D721Med (cell line): ENCODE measurements at places on chromosomes 2 and 18.

GRCh38 chr2:67322353-67323001 is 74.7 kb upstream of the ETAA1 start:
- DNase-seq = no peak

- no peak for DNase-seq
These were observed 285.6 kb downstream of the THSD7B start for GRCh38 chr2:137050949-137051348.

GRCh38 chr2:164671664-164672396 is 50.5 kb upstream of the GRB14 start:
- DNase-seq = no peak

- DNase-seq = no peak
These were observed 2.1 kb downstream of the RIT2 start for GRCh38 chr18:43113220-43113895.

DNA sequence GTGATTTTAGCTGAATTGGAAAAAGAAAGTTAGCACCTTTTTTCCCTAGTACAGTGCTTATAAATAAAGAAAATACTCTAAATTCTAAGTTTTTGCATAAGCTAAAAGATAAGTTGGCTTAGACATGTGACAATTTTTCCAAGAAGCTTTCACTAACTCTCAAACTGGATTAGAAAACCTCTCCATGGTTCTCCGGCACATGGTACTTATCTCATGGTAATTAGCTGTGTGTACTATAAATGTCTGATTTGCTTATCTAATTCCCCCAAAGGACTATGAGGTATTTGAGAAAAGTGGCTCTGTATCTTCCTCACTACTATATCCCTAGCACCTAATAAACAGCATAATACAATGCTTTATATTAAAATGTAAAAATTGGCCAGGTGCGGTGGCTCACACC is 71.1 kb downstream of the ROCK1 start:
- DNase-seq = no peak

- no peak for DNase-seq
These were observed 166.9 kb downstream of the VWC2L start for GRCh38 chr2:214577769-214578168.

- no peak for DNase-seq
These were observed 250.7 kb upstream of the TNP1 start for GRCh38 chr2:217110550-217110949.

DNA sequence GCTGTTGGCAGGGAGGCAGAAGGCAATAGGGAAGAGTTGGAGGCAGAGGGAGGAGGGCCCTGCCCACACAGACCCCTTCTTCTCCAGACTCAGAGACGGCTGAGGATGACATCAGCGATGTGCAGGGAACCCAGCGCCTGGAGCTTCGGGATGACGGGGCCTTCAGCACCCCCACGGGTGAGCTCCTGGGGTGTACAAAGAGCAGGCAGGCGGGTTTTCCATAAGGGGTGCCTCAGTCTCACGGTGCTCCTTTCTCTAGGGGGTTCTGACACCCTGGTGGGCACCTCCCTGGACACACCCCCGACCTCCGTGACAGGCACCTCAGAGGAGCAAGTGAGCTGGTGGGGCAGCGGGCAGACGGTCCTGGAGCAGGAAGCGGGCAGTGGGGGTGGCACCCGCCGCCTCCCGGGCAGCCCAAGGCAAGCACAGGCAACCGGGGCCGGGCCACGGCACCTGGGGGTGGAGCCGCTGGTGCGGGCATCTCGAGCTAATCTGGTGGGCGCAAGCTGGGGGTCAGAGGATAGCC is 10.0 kb downstream of the SPEG start:
- no peak for DNase-seq

DNA sequence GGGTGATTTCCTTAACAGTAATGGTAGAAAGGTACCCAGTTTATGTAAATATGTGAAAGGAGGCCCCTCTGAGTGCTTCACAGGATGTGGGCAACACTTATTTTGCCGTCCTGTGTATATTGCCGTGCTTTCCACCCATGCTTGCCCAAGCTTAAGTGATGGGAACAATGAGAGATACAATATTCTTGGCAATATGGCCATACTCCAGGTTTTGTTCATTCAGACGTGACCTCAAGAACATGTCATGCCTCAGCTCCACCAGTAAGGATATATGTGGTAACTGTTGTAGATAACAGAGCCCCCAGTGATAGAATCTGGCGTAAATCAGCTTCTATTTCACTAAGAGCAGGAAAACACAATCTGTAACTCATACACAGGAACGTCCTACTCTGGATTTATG is 318.7 kb downstream of the PTPRM start:
- no peak for DNase-seq

DNA sequence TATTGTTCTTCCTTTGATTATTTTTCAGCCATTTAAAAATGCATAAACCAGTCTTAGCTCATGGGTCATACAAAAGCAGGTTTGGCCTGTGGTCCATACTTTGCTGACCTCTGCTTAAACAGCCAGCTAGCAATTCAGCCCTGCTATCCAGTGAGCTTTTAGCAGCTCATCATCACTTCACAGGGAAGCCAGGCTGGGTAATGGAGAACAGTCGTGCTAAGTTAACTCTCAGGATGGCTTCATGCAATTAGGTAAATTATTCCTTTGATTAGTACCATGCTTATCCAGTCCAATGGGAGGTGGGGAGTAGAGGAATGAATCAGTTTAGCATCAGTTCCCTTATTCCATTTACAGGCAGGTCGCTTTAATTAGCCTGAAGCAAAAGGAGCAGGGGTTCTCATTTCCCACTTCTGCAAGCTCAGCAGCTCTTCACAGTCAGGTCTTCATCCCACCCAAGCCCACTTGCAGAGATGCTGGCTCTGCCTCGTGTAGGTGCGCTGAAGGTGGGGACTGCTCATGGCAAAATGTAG is 109.8 kb upstream of the ALPP start:
- no peak for DNase-seq

- no peak for DNase-seq
These were observed 91.4 kb upstream of the BCL2L11 start for GRCh38 chr2:111029181-111029927.

DNA sequence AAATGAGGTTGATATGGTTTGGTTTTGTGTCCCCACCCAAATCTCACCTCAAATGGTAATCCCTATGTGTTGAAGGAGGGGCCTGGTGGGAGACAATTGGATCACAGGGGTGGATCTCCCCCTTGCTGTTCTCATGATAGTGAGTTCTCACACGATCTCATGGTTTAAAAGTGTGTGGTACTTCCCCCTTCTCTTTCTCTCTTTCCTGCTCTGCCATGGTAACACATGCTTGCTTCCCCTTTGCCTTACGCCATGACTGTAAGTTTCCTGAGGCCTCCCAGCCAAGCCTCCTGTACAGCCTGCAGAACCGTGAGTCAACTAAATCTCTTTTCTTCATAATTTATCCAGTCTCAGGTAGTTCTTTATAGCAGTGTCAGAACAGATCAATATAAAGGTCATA is 24.7 kb upstream of the FAM124B start:
- DNase-seq = no peak

DNA sequence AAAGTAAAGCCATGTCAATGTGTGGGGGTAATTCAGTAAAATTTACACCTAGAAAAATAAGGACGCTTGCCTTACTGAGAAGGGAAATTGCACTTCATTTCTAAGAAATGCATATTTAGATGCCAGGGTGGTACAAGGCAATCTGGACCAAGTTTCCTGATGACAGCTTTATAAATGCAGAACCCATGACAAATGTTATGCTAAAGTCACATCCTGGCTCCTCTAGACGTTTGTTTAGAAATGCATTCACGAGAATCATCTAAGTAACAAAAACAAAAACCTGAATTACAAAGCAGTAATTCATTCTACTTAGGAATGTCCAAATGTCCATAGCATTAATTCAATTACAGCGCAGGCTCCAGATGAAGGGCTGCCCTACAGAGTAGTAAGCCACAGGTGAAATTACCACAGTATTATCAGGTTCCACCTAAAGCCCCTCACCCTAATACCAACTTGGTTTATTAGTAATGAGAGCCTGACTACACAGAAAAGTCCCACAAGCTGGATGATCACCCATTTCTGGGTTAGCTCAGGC is 49.8 kb downstream of the REV1 start:
- DNase-seq = no peak

DNA sequence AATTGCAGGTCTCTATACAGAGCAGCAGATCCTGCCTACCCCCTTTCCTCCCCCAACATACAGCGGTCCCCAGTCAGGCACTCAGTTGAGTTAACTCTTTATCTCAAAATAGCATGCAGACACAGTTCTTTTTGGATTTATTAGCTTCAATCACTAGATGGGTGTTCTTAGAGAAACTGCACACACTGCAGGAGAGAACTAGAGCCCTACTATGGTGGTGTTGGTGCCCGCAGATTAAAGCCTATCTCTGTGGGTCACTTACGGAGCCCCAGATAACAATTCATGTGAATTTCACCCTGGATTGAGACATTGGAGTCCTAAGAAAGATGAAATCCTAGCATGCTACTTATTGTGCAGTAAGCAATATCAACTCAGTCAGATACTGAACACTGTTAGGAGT is 11.9 kb downstream of the ADD2 start:
- DNase-seq = no peak

DNA sequence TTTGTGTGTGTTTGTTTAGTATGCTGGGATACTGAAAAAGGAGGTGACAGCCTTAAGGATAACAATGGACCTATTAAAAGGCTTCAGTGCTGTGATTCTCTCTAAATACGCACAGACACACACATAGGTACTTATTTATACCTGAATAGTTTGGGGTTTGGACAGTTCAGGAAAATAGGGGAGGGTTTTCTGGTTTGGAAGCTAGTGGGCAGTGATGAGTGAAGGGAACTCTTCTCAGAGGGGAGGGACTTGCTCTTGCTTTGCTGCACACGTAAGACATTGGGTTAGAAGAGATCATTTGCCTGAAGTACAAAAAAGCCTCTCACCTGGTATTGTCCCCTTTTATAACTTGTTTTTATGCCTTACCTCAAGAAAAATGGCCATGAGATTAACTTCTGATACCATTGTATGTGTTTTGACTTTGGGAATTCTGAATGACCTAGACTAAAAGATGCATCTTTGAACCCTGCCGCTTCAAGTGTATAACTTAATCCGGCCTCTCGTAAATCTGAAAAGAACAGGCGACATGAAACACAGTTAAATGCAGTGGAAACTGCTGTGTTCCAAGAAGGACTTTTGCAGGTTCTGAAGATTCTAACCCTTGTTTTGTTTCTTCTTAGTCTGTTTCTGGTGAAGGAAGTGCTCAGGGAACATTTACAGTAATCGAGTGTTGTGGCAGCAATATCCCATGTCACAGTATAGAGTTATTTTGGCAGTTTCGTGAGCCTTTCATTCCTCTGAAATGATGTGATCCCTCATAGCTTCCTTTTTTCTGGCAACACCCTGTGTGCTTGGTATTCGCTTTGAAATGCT is 2.5 kb downstream of the CRIM1 start:
- DNase-seq = no peak

- no peak for DNase-seq
These were observed 83.1 kb downstream of the BABAM2 start for GRCh38 chr2:27973592-27973991.

DNA sequence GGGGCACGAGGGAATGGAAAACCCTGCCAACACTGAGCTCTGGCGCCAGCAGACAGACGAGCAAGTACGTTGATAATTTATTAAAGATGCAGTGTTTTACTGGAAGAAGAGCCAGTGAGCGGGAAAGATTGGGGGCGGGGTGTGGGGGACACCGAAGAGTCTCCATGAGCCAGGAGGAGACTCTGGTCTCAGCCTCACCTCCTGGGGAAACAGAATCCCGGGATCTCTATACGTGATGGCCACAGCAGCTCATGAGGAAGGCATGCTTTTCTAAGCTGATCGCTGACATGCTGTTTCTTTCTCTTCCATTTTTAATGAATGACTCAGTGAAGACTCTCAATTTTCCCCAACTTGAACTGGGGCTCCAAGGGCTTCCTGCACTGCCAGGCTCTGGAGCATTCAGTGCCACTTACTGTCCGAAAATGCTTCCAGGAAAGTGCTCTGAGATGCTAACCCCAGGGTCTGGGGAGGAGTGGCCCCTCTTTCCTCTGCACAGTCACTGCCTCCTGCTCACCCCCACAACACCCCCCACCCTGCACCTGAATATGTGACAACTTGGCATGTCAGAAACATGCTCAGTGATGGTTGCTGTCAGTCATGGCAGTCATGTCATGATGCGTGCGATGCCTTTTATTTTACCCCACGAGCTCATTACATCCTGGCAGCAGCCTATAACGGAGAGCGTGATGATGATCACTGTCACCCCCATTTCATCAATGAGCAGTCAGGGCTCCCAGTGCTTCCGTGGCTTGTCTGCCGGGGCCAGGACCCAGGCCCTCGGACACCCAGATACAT is 164.2 kb upstream of the CAPN13 start:
- DNase-seq = no peak

DNA sequence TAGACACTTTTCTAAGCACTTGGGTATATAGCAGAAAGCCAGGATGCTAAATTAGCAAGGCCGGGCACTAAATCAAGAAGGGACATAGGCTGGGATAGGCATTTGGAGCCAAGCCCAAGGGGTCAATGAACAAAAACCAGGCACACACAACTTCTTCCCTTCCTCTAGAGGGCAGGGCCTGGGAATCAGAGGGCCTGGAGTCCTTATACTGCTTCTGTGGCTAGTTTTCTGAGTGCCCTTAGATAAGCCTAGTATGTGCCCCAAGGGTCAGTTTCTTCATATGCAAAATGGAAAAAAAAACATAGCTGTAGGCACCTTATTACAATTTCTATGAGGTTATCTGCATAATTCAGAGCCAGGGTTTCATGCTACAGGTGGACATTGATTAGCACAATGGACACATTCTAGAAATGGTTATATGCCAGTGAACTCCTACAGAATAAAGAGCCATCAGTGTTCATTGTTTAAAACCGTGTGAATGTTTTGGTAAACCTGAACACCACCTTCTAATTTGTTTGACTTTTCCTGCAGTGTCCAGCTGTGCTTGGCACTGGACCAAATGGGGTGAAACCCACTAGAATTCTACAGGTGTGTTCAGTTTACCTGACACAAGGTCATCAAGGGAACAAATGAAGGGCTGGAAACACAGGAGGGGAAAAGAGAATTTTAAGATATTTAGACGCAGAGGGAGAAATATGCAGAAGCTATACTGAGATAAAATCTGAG is 49.6 kb downstream of the PAX8 start:
- DNase-seq = no peak

- DNase-seq = no peak
These were observed 347.8 kb downstream of the ALK start for GRCh38 chr2:29573612-29574011.

- DNase-seq = no peak
These were observed 899.5 kb upstream of the KLHL29 start for GRCh38 chr2:22485486-22485885.

DNA sequence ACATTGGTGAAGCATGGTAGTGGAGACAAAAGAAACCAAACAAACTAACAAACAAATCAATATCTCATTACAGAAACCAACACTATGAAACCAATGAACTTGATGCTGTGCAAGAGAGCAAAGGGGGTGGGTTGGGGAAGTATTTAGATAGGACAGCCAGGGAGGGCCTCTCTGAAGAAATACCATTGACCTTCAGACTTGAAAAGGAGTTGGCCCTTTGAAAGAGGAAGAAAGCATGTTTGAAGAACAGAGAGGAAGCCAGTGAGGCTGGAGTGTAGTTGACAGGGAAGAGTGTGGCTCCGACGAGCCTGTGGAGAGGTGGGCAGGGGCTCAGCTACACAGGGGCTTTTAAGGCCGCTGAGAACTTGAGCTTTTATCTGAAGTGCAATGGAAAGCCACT is 151.0 kb upstream of the GATA6 start:
- no peak for DNase-seq
